Ascending aorta (tissue), 2 donors: ENCODE measurements at places on chromosomes 16 and 17. TPM values are rescaled to one million over a fixed set of nuclear protein-coding genes. Genes with fewer than 3 reads are reported as not detected.
A peak's percentile ranks its signal among the peaks of the same experiment; 100 is the strongest.

The KRT40 gene
- not detected for total RNA-seq

The CHST5 gene
- total RNA-seq: not detected

The ADAD2 gene
- total RNA-seq: not detected

The KIF2B gene
- total RNA-seq: not detected

The SCGB1C2 gene
- not detected for total RNA-seq

The C17orf67 gene
- total RNA-seq: 10.1 TPM

The LGALS9B gene
- total RNA-seq: not detected

GRCh38 chr17:65388911-65389310, 172.5 kb downstream of the AXIN2 start:
- no peaks in the 10 kb centered on the region for H3K4me1 ChIP-seq
- DNase-seq: no peak
- H3K36me3 ChIP-seq: no peaks in the 10 kb centered on the region
- H3K27me3 ChIP-seq: no peaks in the 10 kb centered on the region
- H3K27ac ChIP-seq: no peak overlapping the region

DNA sequence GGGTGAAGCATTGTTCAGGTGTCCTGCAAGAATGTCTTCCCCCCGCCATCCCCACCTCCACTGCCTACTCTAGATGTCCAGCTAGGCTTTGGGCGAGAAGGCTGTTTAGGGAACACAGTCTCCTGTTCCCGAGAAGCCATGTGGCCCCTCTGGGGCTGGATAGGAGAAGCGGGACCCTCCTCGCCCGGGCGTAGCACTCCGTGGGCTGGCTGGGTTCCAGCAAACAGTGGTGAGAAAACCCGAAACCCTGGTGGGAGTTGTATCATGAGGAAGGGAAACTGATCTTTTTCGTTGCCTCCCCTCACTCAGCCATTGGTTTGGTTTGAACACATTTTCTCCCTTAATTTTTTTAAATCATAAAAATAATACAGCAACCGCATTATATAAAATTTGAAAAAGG, 56.6 kb downstream of the IRF8 start:
- no peaks in the 10 kb centered on the region for H3K36me3 ChIP-seq
- H3K4me3 ChIP-seq: no peak overlapping the region
- no peaks in the 10 kb centered on the region for H3K27me3 ChIP-seq
- H3K27ac ChIP-seq: no peak overlapping the region

DNA sequence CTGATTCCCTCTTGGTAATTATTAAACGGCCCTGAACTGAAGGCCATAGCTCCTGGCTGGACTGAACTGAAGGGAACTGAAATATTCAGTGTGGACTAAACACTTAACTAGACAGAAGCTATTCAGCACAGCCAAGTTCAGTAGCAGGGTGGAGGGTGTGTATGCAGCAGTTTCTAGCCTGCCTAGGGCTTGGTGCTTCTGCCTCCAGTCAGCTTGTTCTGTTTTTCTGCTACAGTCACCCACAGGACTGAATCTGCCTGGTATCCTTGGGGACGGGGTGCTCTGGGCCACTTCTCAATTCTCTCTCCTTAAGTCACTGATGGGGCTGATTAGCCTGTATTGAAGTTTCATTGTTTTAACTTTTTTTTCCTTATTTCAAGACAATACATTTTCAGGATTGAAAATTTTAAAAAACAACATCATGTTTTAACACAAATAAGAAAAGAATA, 77.1 kb downstream of the WWP2 start:
- no peak overlapping the region for H3K4me3 ChIP-seq
- no peaks in the 10 kb centered on the region for H3K27me3 ChIP-seq
- H3K36me3 ChIP-seq: no peaks in the 10 kb centered on the region
- DNase-seq: no peak
- H3K27ac ChIP-seq: peak overlapping the region; percentile 78
- peaks cover 28% of the 10 kb centered on the region for H3K4me1 ChIP-seq

DNA sequence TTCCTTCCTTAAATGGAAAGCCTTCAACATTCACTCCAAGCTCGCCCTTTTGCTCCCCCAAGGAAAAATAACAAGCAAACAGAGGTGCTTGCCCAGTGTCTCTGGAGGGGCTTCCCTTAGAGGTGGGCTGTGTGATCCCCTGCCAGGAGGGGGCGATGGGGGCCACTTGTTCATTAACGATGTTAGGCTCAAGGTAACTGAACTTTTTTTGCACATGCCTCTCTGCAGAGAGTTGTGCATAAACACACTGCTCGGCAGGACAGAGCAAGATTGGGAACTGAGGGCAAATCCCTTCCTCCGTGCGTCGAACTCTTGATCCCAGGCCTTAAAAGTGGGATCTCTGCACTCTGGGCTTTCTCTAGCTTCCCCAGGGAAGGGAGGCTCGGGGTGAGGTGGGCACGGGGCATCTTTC, 15.5 kb upstream of the NAGLU start:
- H3K27ac ChIP-seq: peak overlapping the region; percentile 96
- H3K36me3 ChIP-seq: no peaks in the 10 kb centered on the region
- peak overlapping the region; percentile 3 for H3K4me3 ChIP-seq
- peaks cover 87% of the 10 kb centered on the region for H3K4me1 ChIP-seq
- H3K27me3 ChIP-seq: no peaks in the 10 kb centered on the region

DNA sequence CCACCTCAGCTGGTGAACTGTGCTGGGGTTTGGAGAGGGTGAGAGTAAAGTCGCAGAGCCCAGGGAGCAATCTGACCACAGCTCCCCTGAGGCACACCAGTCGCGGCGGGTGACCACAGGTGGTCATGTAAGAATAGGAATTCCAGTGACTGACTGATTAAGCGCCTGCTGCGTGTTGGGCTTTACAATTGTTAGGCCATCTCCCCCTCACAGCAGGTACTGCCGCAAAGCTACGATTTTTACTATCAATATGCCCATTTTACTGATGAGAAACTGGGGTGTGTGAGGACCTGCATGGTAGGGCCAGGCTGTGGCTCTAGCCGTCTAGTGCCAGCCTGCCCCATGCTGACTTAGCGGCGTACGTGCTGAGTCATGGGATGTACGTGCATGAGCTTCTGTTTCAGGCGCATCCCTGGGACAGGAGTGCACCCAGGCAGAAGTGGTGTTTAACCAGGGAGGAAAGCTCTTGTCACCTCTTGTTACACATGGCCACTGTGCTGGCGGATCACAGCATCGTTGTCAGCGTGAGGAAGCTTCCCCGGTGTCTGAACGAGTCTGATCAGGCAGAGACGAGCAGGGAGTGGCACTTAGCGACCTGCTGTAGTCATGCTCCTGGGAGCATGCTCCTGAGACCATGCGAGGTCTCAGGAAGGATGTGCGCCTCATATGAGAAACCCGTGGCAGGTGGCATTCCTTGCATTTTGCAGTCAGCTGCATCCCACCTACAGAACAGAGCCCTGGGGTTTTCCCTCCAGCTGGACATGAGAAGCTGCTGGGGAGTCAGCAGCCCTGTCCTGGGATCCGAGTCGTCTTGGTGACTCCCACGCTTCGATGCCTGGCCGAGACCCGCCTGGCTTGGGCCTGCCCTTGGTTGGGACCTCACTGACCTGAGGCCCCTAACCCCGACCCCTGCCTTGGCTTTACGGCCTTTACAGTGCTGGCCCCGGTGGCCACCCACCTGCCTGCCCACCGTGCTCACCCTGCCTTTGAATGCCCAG, 163.7 kb upstream of the CHMP6 start:
- H3K27ac ChIP-seq: peak overlapping the region; percentile 80
- DNase-seq: no peak
- no peaks in the 10 kb centered on the region for H3K36me3 ChIP-seq
- H3K4me3 ChIP-seq: no peak overlapping the region
- peaks cover 4% of the 10 kb centered on the region for H3K4me1 ChIP-seq

DNA sequence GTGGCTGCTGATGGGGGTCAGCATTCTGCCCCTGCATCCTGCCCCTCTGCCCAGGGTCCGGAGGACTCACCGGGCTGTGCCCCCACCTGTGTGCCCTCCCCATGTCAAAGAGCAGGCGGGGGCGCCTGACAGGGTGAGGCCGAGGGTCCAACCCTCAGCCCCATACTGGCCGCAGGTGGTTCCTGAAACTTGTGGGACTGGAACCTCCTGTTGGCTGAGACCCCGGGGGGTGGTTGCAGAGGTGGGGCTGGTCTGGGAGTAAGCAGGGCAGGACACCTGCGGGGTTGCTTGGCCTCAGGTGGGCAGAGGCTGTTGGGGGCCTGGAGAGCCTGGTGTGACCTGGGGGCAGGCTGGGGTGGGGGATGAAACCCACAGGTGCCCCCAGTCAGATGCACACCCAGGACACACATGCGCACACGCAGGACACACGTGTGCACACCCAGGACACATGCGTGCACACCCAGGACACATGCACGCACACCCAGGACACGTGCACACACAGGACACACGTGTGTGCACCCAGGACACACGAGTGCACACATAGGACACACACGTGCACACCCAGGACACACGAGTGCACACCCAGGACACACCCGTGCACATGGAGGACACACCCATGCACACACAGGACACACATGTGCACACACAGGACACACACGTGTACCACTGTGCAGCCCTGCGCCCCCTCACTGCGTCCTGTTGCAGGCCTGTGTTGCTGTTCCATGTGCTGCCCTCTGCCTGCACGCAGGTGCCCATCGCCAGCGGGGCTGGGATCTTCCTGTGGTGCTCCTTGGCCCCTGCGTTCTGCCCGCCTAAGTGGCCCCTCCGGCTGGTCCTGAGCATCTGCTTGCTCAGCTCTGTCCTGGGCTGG, 31.4 kb downstream of the SOX8 start:
- no peak overlapping the region for H3K27ac ChIP-seq
- H3K4me3 ChIP-seq: no peak overlapping the region
- no peaks in the 10 kb centered on the region for H3K36me3 ChIP-seq
- H3K27me3 ChIP-seq: no peaks in the 10 kb centered on the region
- peaks cover 6% of the 10 kb centered on the region for H3K4me1 ChIP-seq

DNA sequence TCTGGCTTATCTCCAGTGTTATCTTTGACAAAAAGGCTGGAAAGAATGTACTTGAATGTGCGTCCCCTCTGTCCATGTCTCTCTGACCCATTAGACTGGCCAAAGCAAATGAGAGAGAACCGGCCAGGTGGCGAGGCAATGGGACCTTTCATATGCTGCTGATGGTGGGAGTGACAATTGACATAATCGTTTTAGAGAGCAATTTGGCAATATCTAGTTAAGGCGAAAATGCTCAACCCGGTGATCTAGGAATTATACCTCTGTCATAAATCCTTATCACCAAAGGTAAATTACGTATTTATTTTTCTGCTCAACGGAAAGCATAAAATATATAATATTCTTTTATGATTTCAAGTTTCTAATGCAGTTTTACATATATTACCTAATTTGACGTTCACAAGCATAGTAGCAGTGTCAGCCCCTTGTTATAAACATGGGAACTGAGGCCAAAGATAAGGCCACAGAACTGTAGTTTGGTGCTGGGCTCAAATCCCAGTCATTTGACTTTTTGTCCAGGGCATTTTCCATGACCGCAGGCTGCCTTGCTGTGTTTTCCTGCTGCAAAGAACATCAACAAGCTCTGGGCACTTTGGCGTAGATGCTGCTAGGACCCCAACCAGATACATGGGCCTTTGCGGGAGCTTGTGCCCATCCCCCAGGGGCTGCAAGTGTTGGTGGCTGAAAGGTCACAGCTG, 14.7 kb upstream of the SDK2 start:
- H3K36me3 ChIP-seq: no peaks in the 10 kb centered on the region
- no peaks in the 10 kb centered on the region for H3K27me3 ChIP-seq
- no peak overlapping the region for H3K27ac ChIP-seq
- no peak overlapping the region for H3K4me3 ChIP-seq

- H3K4me3 ChIP-seq: no peak overlapping the region
- H3K27me3 ChIP-seq: no peaks in the 10 kb centered on the region
- no peak for DNase-seq
- no peaks in the 10 kb centered on the region for H3K4me1 ChIP-seq
- no peak overlapping the region for H3K27ac ChIP-seq
These were observed 47.9 kb downstream of the GINS3 start for GRCh38 chr16:58440131-58440530.

DNA sequence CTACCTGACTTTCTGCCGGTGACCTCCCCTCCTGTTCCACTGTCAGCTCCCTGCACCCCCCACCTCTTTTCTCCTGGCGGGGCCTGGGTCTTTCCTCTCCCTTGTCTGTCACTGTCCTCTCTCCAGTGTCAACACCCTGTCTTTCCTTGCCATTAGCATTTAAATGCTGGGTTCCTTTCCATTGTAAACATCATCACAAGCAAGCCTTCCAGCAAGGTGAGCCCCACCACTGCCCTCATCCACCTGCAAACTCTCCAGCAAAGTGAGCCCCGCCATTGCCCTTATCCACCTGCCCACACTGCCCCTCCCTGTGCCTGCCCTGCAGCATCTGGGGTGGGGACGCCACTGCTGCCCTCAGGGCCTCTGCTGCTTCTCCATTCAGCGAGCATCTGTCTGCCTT, 195.0 kb downstream of the ENGASE start:
- no peak overlapping the region for H3K27ac ChIP-seq
- DNase-seq: no peak
- H3K27me3 ChIP-seq: no peaks in the 10 kb centered on the region
- H3K4me3 ChIP-seq: no peak overlapping the region

DNA sequence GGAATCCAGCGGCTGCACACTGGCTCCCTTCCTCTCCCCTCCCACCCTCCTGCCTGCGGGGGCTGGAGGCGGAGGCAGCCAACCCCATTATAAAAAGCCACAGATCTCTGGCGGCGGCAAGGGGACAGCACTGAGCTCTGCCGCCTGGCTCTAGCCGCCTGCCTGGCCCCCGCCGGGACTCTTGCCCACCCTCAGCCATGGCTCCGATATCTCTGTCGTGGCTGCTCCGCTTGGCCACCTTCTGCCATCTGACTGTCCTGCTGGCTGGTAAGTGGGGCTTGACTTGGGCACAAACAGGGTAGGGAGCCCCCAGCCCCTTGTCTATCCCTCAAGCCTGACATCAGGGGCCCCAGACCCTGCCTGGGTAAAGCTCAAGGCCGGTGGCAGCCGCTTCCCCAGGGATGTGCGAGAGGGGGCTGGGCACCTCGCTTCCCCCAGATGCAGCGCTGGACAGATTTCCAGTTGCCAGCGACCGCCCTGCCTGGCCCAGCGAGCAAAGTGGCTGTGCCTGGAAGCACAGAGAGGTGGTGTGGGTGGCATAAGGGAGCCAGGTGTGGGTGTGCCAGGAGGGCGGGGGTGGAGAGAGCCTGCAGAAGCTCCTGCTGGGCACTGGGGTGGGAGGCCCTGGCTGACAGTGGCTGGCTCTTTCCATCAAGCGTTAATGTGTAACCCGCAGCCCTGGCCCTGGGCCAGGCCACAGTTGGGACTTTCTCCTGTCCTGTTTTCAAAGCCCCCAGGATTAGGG, at the start of gene CX3CL1:
CX3CL1 (plus strand) TSS at position 119 of the 745 bp plus-strand sequence; CDS start at position 198, 79 bp downstream.
- peak within 1 kb of the TSS; percentile 76 for H3K4me3 ChIP-seq
- no peaks in the 10 kb centered on the region for H3K27me3 ChIP-seq
- peak; percentile 95 for DNase-seq
- peaks cover 16% of the 10 kb centered on the region for H3K4me1 ChIP-seq
